ENCODE measurements at places on chromosomes 5 and 9.

- DNase-seq, result no peak
Measured at GRCh38 chr5:38783011-38783561, 62.7 kb upstream of the OSMR start.

DNA sequence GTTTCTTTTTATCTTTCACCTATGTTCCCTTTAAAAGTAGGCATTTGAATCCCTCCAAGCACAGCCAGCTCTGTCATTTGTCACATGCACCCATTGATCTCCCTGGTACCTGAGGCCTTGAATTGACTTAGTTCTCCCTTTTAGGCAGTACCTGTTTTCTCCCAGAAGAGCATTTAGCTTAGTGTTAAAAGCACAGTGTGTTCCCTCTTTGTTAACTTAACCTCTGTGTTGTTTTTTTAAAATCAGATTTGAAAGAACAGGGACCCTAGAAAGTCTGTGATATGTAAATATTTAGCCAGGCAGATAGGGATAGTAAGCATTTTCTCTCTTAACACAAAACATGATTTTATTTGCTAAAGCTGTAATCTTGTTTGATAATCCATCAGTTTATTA lies 113.8 kb upstream of the SPATA31D4 start:
- no peak for DNase-seq

- no peak for DNase-seq
Measured at GRCh38 chr9:120572472-120572871, 7.5 kb downstream of the CDK5RAP2 start.

DNA sequence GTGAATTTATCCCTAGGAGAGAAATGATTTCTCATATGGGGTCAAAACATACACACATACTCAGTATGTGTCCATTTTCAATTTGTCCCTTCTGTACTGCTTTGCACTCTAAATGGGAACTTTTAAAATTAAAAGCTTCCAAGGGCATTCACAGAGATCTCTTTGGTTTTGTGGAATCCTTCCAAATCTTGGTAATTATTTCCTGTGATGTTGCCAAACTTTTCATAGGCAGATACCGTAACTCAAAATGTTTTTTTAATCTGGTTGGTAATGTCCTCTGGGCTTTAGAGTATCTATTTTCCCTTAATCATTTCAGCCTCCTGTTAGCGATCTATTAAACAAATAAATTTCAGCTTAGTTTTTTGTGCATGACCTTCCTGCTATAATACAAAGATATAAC lies 282.4 kb downstream of the ARHGEF28 start:
- no peak for DNase-seq

Data from activated CD4-positive, alpha-beta T cell treated with anti-CD3 and anti-CD28 coated beads for 48 hours (primary cell).